GM23248 (cell line): ENCODE measurements at places on chromosomes 12 and 14. TPM values are rescaled to one million over a fixed set of nuclear protein-coding genes. Genes with fewer than 3 reads are reported as not detected.

The DPF3 gene
- 7.9 and 13.4 TPM in 2 replicates for total RNA-seq

The PROX2 gene
- total RNA-seq = not detected in 2 replicates

The KLHL33 gene
- not detected in 2 replicates for total RNA-seq

The KCNA1 gene
- not detected in 2 replicates for total RNA-seq

The IGFBP6 gene
- 1,132 and 1,614 TPM in 2 replicates for total RNA-seq

The MANSC1 gene
- 2.5 and 12.2 TPM in 2 replicates for total RNA-seq

The KRT73 gene
- total RNA-seq = not detected in 2 replicates

The A2M gene
- total RNA-seq = 34.9 and 60.6 TPM in 2 replicates

The MAP3K9 gene
- not detected in 2 replicates for total RNA-seq
